ENCODE measurements at places on chromosomes 4 and X. TPM values are rescaled to one million over a fixed set of nuclear protein-coding genes. Genes with fewer than 3 reads are reported as not detected.

FGD1 gene
- total RNA-seq, result 9.1 TPM

SOX3 gene
- not detected for total RNA-seq

SLC38A5 gene
- total RNA-seq, result 34.5 TPM

DNA sequence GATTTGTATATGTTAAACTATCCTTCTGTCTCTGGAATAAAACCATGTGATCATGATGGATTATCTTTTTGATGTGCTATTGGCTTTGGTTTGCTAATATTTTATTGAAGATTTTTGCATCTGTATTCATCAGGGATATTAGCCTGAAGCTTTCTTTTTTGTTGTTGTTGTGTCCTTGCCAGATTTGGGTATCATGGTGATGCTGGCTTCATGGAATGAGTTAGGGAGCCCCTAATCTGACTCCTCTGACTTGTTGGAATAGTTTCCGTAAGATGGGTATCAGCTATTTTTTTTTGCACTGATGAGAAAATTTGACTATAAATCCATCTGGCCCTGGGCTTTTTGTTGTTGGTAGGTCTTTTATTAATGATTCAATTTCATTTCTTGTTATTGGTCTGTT lies 45.7 kb downstream of the ATP10D start:
- peaks cover 84% of the 10 kb centered on the region for H3K4me1 ChIP-seq
- H3K27me3 ChIP-seq, result no peaks in the 10 kb centered on the region
- H3K27ac ChIP-seq, result peak overlapping the region; percentile 91
- peak; percentile 15 for DNase-seq
- peaks cover 40% of the 10 kb centered on the region for H3K36me3 ChIP-seq
- no peak overlapping the region for H3K4me3 ChIP-seq

DNA sequence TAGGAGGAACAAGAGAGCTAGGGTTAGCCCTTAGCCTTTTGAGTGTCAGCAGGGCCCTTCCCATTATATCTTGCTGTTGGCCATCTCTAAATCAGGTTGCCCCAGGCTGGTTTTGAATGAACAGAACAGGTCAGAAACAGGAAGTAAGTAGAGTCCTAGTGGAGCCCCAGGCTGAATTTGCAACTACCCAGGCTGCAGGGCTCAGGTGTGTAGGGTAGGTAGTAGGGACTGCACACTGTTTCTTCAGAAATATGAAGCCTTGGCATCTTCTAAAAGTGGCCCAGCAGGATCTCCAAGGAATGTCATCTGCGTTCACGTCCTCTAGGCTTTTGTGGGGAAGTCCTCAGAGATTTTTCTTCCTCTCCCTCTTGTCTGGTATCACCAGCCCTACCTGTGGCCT lies 90.2 kb downstream of the ADGRG4 start:
- H3K4me1 ChIP-seq, result peaks cover 4% of the 10 kb centered on the region
- H3K27ac ChIP-seq, result no peak overlapping the region
- H3K36me3 ChIP-seq, result no peaks in the 10 kb centered on the region

BEX2 gene
- not detected for total RNA-seq

FOXR2 gene
- not detected for total RNA-seq

GRCh38 chr4:83382850-83383249 lies 48.2 kb upstream of the HPSE start:
- DNase-seq, result no peak
- peaks cover 13% of the 10 kb centered on the region for H3K4me1 ChIP-seq
- H3K27ac ChIP-seq, result no peak overlapping the region
- no peaks in the 10 kb centered on the region for H3K27me3 ChIP-seq

DNA sequence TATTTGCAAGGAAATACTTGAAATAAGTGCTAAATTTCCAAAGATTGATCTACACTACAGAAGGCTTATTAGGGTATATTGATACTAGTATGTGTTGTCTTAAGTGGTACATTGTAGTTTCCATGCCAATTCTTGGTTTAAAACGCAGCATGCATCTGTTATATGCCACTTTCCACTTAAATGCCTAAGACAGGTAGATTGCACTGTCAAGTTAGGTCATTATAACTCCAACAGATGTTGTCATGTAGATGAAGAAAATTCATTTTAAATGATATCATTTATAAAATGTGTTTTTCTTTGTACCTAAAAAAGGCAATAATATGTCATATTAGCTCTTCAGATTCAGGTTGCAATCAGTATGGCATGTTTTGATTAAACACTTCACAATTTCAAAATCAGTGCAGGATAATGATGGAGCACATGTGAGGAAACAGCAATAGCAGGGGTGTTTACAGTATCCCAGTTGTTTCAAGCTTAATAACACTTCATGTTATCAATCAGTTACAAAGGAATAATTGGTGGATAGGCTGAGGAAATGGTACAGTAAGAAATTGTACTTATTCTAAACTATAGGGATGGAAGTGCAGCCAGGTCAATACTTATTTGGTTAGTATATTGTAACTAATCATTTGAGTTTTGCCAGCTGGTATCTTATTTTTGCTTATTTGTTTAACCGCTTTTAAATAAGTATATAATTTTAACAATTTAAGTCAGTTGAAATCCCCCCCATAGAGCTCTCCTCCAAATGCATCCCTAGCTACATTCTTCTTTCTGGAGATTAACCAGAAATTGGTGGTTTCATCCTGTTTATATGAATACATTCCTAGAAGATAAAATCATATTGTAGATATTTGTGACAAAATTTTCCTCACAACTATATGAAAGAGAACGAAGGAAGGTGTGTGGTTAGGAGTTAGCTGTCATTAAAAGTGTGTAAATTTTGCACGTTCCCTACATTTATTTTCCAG lies 454.4 kb upstream of the ATOH1 start:
- DNase-seq, result no peak
- H3K4me1 ChIP-seq, result no peaks in the 10 kb centered on the region
- no peaks in the 10 kb centered on the region for H3K27me3 ChIP-seq
- H3K36me3 ChIP-seq, result no peaks in the 10 kb centered on the region
- no peak overlapping the region for H3K4me3 ChIP-seq

DNA sequence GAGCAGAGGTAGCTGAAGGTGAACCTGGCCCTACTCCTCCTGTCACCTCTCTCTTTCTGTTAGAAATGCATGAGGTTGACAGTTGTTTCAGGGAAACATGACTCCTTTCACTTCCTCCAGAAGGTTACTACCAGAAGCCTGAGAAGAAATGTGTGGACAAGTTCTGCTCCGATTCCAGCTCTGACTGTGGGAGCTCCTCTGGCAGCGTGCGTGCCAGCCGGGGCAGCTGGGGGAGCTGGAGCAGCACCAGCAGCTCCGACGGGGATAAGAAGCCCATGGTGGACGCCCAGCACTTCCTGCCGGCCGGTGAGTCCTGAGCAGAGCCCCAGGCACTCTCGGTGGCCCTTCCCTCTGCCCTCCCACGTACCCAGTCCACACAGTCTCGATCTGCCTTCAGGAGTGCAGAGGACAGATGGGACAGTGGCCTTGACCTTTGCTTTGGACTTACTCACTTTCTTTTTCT lies 61.3 kb upstream of the TLR2 start:
- no peak for DNase-seq
- no peaks in the 10 kb centered on the region for H3K4me1 ChIP-seq
- no peak overlapping the region for H3K27ac ChIP-seq

CCNG2 gene
- total RNA-seq, result 40.0 TPM

DNA sequence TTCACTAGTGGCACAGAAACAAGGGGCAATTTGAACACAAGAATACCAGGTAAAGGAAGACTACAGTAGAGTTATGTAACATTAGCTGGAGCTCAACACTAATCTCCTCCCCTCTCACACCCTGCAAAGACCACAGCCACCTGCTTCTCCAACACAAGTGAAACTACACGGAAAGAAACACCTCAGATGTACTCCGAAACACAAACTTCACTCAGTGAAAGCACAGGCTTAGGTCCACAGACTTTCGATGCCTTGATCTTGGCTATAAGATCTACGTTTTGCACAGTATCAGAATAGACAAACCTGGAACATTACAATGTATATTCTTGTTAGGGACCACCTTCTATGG lies 7.6 kb downstream of the ACSL1 start:
- H3K4me1 ChIP-seq, result peaks cover 10% of the 10 kb centered on the region
- no peaks in the 10 kb centered on the region for H3K27me3 ChIP-seq
- no peak for DNase-seq
- H3K4me3 ChIP-seq, result no peak overlapping the region

GRCh38 chr4:164874789-164875188 lies 2.2 kb upstream of the APELA start:
- DNase-seq, result no peak
- H3K27ac ChIP-seq, result no peak overlapping the region
- H3K36me3 ChIP-seq, result no peaks in the 10 kb centered on the region
- no peak overlapping the region for H3K4me3 ChIP-seq
- H3K4me1 ChIP-seq, result no peaks in the 10 kb centered on the region

NSG1 gene
- 0.86 TPM for total RNA-seq

GRCh38 chr4:22474636-22475310 lies 41.1 kb downstream of the ADGRA3 start:
- peak; percentile 27 for DNase-seq
- peaks cover 9% of the 10 kb centered on the region for H3K4me1 ChIP-seq
- no peaks in the 10 kb centered on the region for H3K36me3 ChIP-seq
- no peaks in the 10 kb centered on the region for H3K27me3 ChIP-seq
- no peak overlapping the region for H3K4me3 ChIP-seq

DNA sequence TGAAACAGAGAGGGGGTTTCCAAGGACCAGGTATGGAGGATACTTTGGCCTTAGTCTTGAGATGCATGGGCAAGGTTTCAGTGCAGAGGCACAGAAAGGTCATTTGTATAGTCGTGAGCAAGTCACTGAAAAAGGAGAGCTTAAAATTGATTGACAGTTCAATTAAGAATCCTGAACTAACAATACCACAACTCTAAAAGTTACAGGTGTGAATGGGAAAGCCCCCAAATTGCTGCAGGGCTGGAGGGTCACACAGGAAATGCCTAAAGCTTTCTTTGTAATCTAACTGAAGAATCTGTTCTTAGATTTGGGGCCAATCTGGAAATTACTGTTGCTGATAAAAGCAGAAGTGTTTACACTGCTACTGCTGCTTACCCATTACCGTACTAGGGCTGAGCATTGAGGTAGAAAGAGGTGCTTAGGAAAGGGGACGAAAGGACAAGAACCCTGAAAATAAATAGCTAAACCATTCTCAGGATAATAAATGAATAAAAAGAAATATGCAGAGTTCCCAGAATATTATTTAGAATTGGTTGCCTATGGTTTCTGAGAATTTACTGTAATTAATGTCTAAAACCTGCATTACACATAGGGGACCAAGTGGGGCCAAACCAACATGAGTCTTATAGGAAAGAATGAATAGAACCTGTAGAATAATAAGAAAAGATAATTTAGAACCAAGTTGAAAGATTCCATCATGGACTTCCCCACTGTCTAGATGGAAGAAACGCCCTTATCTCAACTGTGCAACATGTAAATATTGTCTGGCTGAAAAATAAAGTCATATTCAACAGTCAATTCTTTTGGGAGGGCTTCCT lies 91.9 kb upstream of the PPP1R2C start:
- no peaks in the 10 kb centered on the region for H3K27me3 ChIP-seq
- no peak overlapping the region for H3K4me3 ChIP-seq
- no peaks in the 10 kb centered on the region for H3K4me1 ChIP-seq
- H3K36me3 ChIP-seq, result no peaks in the 10 kb centered on the region

MTMR8 gene
- total RNA-seq, result not detected

GRCh38 chr4:3388471-3389232 lies 53.1 kb upstream of the HGFAC start:
- H3K27me3 ChIP-seq, result no peaks in the 10 kb centered on the region
- H3K4me1 ChIP-seq, result peaks cover 18% of the 10 kb centered on the region

- H3K4me1 ChIP-seq, result peaks cover 7% of the 10 kb centered on the region
- DNase-seq, result no peak
- H3K27ac ChIP-seq, result no peak overlapping the region
- no peak overlapping the region for H3K4me3 ChIP-seq
- H3K27me3 ChIP-seq, result no peaks in the 10 kb centered on the region
Measured at GRCh38 chrX:120464411-120464810, 4.7 kb downstream of the LAMP2 start.
